ENCODE measurements at places on chromosomes 1 and 21.

- DNase-seq = no peak
These were observed 4.7 kb downstream of the POGK start for GRCh38 chr1:166843769-166844596.

DNA sequence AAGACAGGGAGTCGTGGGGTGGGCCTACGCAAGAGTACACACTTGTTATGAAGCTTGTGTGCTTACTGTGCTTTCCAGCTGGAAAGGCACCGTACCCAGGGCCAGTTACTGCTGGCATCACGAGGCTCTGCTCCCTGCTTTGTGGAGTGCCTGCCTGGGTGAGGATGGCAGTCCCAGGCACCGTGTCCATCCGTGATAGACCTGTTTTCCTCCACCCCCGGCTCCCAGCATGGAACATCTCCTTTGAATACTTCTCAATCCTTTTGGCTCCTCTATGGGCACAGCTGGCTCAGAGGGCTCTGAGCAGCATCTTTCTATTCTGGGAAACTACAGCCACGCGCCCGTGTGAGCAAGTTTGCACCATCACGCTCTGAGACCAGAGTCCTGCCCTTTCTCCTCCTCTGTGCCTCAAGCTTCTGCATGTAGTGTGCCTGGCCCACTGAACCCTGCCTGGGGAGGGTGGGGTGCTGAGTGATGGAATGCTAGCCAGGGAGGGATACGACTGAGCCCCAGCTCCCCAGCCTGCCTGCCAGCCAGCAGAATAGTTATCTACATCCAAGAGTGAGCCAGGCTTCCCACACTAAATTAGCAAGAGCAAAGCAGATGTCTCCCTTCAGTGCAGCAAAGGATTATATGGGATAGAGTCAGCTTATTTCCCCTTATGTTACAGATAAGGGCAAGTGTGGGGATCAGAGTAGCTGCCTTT is 7.1 kb upstream of the TNR start:
- DNase-seq = no peak

GRCh38 chr1:171446386-171446785 is 38.9 kb upstream of the PRRC2C start:
- DNase-seq = no peak

- no peak for DNase-seq
These were observed 101.3 kb upstream of the SLC25A33 start for GRCh38 chr1:9437961-9438430.

DNA sequence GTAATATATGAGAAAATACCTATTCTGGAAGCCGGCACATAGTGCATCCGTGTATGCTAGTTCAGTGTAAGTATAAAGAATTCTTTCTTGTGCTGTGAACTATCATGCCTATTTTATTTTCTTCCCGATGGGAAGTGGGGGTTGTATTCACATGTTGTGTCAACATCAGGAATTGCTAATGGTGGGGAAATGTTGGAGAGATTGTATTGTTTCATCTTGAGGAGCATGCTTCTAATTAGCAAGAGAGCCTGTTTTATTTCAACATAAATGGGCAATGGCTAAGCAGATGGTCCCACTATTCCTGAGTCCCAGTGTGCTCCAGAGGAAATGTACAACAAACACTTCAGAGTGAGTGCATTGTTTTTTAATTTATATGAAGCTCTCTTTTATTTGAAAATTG is 485.2 kb downstream of the PLPP3 start:
- DNase-seq = no peak

- no peak for DNase-seq
These were observed 78.1 kb upstream of the GRIK3 start for GRCh38 chr1:37112430-37112829.

GRCh38 chr1:208019257-208019656 is 108.3 kb upstream of the CD34 start:
- DNase-seq = no peak

DNA sequence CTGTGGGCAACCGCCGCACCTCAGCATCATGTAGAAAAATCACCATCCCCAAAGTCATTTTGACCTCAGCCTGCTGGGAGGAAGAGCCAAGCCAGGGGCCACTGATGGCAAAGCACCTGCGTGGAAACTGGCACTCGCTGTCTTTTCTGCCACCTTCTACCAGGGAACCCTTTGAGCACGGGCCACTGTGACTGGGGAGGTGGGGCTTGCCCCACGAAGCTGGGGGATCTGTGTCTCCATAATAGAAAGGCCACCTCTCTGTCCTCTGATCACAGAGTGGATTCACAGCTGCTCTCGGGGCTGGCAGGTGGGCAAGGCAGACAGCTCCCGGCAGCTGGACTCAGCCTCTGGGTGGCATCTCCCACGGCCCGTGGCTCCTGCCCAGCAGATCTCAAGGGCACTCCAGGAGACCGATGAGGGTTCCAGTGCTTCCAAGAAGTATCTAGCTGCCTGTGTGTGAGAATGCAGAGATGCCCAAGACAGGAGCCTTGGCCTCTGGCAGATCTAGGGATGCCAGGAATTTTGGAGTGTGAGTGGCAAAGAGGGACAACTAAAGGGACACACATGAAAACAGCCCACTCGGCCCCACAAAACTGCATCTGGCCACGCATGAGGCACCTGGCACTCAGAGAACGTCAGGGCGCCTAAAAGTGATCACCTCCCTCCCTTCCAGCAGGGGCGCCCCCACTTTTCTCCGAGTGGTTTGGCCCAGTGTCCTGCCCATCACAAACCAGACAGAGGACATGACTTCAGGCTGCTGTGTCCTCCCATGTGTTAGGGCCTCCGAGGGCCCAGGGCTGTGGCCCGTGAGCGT is 102.6 kb downstream of the PDE9A start:
- no peak for DNase-seq

DNA sequence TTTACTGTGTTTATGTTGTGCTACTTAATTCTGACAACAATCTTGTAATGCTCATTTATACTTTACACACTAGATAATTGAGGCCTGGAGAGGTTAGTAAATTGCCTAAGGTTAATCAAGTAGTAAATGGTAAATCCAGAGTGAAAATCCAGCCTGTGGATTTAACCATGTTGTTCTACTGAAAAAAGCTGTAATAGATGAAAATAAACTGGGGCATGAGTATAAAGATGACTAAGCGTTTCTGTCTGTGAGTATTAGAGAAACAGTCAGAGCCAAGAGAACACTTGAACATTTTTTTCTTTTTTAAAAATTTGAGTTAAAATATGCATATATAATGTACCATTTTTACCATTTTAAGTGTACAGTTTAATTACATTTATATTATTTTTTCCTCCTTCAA is 47.9 kb upstream of the LEPR start:
- no peak for DNase-seq

GRCh38 chr1:61226791-61227567 is 144.6 kb downstream of the NFIA start:
- DNase-seq = no peak

DNA sequence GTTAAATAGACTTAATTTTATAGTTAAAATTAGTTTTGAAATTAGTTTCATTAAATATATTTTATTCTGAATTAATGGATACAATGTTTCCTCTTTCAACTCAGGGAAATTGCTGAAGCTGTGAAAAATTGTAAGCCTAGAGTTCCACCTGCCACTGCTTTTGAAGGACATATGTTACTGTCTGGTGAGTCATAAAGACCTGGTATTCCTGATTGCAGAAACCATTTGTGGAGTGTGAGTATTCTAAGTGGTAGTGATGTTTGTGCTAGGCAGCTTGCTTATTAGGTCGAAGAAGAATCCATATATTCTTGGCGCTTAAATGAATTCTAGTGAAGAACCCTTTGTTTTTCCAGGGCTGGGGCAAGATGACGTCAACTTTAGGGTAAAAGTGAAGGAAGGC is 34.0 kb downstream of the MTR start:
- DNase-seq = no peak

Measured in GM10248 (cell line).